ENCODE measurements at places on chromosomes 2 and 18. TPM values are rescaled to one million over a fixed set of nuclear protein-coding genes. Genes with fewer than 3 reads are reported as not detected.

Gene UGT1A8
- not detected for total RNA-seq

Gene FLACC1
- total RNA-seq: 2.8 TPM

DNA sequence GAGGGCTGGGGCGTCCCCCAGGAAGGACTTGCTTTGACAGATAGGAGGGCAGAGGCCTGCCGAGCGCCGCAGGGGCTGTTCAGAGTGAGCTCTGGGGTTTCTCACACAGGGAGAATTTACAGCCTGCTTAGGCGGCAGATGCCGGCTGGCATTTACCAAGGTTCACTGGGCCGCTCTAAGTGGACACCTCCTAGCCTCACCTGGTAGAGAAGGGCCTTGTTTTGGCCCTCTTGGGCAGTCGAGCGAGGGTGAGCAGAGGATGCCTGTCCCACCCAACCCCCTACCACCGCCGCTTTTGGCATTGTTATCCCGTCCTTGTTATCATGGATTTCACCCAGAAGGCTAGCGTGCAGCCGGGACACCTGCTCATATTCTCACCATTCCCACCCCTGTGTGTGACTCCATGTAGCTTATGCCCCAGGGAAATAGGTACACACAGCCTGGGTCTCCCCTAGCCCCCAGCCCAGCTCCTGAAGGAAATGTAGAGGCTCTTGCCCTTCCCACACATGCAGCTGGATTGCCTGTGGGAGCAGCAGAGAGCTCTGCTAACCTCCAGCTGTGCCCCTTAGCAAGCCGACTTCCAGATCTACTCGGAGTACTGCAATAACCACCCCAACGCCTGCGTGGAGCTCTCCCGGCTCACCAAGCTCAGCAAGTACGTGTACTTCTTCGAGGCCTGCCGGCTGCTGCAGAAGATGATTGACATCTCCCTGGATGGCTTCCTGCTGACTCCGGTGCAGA is 52.4 kb downstream of the FAM168B start:
- peak; percentile 58 for DNase-seq

DNA sequence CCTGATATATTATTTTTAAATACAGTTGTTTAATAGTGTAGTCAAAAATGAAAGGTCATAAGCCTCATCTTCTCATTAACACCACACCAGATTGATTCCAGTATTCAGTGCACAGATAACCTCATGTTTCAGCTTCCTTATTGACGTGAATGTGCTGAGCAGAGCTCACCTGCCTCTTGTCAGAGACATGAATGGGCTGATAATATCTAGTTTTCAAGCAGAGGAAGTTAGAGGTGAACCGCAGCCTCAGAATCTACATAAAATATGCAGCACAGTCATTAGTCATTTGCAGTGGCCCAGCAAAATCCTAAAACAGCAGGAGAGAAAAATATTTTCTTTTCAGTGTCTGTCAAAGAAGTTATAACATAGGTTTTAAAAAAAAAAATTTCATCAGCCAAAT is 216.2 kb downstream of the GBX2 start:
- DNase-seq: peak; percentile 80

DNA sequence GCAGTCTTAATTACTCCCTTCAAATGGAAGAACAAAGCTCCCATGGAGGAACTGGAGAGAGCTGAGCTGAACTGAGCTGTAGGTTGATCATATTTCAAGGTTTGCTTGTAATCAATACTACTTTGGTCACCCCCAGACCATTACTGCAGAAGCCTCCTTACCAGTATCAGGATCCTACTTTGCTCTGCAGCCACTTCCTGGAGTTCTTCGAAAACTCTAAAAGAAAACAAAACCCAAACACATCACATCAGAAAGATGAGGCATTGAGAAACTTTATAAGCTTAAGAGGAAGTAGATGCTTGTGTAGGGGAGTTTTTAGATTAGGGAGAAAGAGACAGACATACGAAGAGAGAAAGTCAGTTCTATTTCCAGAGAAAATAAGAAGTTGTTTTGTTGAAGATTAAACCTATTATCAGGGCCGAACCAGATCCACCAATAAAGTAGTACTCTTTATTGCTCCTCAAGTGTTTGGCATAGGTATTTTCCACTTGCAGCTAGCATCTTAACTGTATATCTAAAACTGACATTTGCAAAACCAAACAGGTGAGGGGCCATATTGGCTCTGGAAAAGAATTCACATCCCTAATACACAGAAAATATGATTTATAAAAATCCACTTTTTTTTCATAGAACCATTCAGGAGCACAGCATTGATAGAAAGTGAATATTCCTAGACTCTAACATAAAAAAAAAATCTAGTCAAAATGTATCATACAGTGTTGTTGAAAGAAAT is 166.9 kb upstream of the KLF7 start:
- no peak for DNase-seq

DNA sequence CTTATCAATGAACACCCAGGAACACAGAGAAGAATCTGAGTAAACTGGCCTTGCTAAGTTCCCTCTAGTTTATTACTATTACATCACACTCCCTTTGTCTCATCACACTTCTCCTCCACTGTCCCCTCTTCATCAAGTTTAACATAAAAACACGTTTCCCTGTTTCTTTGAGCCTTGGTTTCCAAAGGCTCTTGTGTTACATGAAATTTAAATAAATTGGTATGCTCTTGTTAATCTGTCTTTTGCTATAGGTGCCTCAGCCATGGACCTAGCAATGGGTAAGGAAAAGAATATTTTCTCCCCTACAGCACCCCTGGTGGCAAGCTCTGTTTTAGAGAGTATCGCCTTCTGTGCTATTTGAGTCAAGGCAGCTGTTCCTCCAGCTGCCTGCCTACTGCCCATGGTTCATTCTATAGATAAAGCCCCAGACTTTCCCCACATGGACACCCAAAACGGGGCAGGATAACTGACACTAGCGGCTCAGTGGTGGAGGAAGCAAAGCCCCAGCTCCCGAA is 31.8 kb downstream of the TGIF1 start:
- DNase-seq: no peak
